Fibroblast of the aortic adventitia (primary cell): ENCODE measurements at places on chromosomes 2 and 18. TPM values are rescaled to one million over a fixed set of nuclear protein-coding genes. Genes with fewer than 3 reads are reported as not detected.

DNA sequence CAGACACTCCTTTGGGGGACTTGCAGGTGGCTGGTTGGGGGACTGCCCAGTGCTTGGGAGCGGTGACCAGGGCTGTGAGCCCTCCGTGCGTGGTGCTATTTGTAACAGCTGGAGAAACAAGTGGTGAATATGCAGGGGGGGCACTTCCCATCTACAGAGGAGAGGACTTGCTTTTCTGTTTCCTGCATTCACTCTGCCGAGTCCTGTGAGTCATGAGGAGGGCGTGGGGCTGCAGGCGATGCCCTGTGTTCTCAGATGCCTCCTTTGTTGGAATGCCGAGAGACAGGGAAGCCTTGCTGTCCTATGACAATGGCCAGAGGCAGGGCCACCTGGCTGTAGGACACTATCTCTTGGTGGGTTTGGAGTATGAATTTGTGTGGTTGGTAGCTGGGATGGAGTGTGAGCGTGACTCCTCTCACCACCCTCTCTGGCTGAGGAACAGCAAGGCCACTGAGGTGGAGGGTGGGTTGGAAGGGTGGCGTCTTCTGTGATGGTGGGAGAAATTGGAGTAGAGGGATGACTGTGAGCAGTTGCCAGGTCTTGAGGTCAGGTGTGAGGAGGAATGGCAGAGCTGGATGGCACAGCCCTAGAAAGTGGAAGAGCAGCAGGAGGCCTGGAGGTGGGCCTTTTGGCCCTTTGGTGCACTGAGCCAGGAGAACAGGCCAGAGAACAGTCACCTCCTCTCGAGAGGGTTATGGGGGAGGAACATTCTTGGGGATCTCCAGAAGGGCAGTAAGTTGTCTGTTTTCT lies 24.3 kb downstream of the FHOD3 start:
- no peak for DNase-seq

- peak; percentile 15 for DNase-seq
These were observed 199.5 kb downstream of the SETBP1 start for GRCh38 chr18:44880170-44880569.

Gene IL36A
- 2.0 TPM in 1 of 2 replicates, not detected in the other for total RNA-seq

Gene KHK
- total RNA-seq: 1.7 and 2.3 TPM in 2 replicates

DNA sequence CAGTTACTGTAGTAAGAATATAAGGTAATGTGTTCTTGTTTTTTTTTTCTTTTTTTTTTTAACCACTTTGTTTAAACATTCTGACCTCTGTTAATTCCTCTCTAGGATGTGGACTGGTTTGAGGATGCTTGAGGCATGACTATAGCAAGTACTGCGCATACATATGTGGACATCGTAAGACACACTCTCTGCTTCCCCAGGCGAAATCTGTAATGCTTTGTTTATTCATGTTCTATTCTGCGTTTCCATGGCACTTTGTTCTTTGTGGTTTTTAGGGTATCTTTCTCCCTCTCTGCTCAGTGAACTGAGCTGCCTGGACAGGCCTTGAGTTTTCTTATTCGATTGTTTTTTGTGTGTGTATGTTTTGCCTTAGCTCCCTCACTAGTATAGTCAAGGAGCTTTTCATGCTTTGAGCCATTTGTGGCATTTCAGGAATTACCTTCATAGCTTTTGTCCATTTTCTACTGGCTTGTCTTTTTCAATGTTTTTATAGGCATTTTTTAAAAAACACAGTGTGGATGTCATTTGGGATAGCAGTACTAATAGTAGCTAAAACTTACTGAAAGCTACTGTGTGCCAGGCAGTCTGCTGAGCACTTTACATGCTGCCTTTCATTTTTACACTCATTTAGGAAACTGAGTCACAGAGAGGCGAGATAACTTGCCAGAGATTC lies 1.9 kb upstream of the SH3BP4 start:
- DNase-seq: peak; percentile 95

- no peak for DNase-seq
These were observed 31.3 kb upstream of the BIN1 start for GRCh38 chr2:127138281-127138680.

DNA sequence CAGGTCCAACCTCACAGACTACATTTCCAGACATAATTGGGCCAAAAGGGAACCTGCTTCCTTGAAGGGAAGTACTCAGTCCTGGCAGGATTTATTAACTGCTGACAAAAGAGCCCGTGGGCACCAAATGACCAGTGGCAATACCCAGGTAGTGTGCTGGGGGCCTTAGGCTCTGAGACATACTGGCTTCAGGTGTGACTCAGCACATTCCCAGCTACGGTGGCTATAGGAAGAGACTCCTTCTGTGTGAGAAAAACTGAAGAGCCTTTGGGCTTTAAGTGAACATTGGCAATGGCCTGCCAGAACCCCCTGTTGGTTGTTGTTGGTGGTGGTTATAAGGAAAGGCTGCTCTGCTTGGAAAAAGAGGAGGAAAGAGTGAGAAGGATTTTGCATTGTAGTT lies 401.8 kb downstream of the KCNJ3 start:
- DNase-seq: no peak

Gene TNFAIP6
- 47.3 and 51.9 TPM in 2 replicates for total RNA-seq

- DNase-seq: no peak
These were observed 190.1 kb downstream of the PDE11A start for GRCh38 chr2:177882501-177882900.

Gene VSNL1
- total RNA-seq: 0.90 and 3.7 TPM in 2 replicates

DNA sequence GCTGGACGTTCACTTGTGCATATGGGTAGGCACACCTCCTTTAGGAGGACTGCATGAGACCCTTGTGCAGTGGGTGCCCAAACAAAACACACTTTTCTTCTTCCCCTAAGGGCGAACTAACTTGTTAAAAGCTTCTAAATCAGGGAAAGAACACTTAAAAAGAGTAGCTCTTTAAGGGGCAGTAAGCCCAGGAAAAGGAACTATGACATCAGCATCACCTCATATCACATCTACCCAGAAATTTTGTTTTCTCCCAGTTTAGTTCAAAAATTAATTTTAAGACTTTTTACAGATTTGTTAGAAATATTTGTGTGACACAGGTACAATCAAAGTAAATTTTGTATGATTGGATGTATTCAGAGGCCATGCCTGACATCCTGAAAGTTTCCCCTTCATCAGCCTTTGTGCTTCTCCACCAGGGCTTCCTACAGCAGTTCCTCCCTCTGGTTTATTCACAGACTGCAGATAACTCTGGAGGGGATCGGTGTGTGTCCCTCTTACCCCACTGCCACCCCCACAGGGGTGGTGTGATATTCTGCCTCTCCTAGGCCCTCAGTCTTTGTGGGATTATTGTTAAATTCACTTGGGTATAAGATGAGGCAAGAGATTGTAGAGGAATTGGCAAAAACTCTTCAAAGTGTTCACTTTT lies 27.6 kb downstream of the BCL2L11 start:
- DNase-seq: no peak

Gene IL1R2
- 0.57 and 0.81 TPM in 2 replicates for total RNA-seq

Gene PTPRN
- total RNA-seq: 0.36 and 1.8 TPM in 2 replicates

DNA sequence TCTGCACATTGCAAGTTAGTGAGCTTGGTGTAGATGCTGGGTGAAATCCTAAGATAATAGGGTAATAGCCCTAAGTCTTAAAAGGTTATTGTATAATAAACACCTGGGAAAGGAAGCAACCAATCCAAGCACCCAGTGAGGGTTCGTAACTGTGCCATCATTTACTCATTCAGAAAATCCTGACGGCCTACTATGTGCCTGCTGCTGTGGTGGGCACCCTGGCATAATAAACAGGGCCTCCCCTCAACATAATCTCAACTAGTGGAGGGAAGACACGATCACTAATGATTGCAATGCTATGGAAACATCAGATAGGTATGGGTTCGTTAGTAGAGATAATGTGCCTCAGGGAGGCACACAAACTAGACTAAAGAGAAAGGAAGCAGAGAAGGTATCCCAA lies 48.9 kb upstream of the CCDC85A start:
- no peak for DNase-seq

- DNase-seq: no peak
These were observed 184.9 kb downstream of the CDCA7 start for GRCh38 chr2:173539615-173540014.

- no peak for DNase-seq
These were observed 86.3 kb upstream of the PHLPP1 start for GRCh38 chr18:62629031-62629430.

Gene TSHZ1
- total RNA-seq: 5.2 and 7.9 TPM in 2 replicates

Gene OR6B2
- total RNA-seq: not detected in 2 replicates

DNA sequence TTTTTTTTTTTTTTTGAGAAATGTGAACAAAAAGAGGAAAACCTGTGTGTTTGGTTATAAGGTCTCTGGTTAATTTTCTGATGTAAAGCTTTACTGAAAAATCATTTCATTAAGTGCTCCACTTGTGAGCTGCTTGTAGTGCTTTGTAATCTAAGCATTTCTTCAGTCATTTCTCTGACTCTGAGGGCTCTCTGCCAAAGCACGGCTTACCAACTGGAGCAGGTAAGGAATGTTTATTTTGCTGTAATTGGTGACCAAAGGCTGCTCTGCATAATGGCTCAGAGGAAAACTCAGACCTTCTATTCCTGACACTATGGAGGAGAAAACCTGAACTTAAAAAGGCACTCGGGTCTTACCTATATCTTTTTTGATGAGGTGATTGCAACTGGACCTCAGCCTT lies 848.8 kb downstream of the MBD2 start:
- DNase-seq: no peak

DNA sequence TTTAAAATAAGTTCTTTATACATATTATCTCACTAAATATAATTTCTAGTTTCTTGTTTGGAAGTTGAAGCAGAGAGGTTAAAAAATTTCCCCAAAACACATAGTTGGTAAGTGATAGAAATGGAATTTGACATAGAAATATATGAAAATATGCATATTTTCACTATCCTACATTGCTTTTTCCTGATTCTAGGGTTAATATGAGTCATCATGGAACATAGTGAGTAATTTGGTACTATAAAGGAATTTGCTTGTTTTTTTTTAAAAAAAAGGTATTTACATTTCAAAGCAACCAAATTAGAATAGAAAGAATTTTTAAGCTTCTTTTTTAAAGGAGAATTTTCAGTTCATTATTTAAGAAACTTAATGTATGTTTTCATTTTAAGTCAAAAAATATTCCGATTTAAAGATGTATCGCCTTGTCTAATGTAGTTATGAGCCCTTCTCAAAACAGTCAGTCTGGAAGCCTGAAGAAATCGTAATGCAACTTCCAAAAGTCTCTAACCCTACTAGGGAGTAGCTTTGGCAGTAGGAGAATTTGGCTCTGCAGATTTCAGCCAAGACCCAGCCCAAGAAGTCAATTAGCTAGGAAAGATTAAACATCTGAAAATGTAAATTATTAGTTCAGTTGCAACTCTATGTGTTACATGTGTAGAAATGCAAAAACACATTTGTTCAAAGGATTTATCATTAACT lies 147.3 kb downstream of the RDH14 start:
- peak; percentile 77 for DNase-seq

DNA sequence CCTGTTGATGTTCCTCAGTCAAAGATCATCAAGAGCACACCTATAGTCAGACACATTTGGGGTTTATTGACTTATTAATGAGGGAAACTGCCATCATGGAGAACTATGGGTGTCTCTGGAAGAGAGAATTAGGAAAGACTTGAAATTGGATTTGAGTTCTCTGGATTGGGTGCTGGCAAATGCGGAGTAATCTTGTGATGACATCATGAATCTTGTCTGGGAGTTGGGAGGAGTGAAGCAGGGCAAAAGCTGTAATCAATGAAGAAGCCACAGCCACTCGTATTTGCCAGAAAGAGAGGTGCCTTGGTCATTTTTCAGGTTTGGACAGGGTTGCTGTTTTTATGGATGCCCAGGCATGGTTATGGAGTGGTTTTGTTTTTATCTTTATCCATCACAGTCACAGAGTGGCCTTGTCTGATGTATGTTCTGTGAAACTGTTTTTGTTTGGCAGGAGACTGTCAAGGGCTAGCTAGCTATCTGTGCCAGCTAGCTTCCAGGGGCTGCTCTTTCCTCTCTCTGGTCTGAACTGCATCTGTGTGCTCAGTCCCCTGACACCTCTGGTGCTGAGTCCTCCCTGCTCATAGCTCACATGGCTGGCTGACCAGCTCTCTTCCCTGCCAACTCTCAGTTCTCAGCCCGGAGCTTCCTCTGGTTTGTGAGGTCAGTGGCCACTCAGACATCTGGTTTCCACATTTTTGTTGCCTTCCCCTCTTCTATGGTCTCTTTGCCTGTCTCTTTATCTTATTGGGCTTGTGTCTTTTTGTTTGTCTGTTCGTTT lies 193.4 kb upstream of the RMP24 start:
- DNase-seq: no peak

DNA sequence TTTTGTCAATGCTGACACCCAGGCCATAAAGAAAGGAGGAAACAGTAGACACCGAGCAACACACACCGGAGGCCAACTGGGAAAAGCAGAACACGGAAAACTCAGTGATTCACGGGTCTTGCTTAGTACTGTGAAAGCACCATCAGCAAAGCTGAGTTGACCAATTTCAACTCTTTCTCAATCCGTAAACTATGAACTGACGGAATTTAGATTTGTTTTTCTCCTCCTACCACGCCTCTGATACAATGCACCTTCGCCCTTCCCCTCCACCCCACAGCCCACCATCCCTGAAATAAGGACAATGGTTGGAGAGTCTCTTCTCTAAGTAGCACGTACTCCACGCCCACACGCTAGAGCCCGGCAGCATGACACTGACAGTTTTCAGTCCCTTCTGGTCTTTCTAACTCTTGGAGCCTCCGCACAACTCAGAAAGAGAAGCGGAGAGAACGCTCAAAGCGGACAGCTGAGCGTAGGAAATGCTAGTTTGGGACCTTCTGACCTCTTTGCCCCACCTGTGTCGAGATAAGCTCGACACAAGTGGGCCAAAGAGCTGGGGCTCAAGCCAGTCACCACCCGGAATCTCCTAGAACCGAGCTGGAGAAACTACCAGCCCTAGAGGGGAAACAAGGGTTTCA lies 669 bp downstream of the LNPK start:
- peak; percentile 51 for DNase-seq

GRCh38 chr2:28360718-28361293 lies 31.9 kb upstream of the FOSL2 start:
- peak; percentile 56 for DNase-seq

DNA sequence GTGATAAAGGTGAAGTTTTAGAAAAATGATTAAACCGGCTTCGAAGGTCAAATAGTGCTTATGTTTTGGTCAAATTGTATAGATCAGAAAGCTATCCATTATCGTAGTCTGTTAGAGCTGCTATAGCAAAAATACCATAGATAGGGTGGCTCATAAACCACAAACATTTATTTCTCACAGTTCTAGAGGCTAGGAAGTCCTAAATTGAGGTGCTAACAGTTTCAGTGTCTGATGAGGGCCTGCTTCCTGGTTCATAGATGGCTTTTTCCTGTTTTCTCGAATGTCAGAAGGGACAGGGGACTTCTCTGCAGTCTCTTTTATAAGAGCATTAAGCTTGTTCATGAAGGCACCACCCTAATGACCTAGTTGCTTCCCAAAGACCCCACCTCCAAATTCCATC lies 186.6 kb upstream of the ERBB4 start:
- DNase-seq: no peak

Gene ATP6V1C2
- total RNA-seq: not detected in 2 replicates

Gene FER1L5
- total RNA-seq: 0.18 and 0.98 TPM in 2 replicates
